Keratinocyte (primary cell): ENCODE measurements at places on chromosomes 7 and 10.

- no peak overlapping the region for H3K4me3 ChIP-seq
- H3K27me3 ChIP-seq: no peaks in the 10 kb centered on the region
- no peaks in the 10 kb centered on the region for H3K4me1 ChIP-seq
- peaks cover 4% of the 10 kb centered on the region for H3K36me3 ChIP-seq
Observed at GRCh38 chr7:96184783-96185182, 137.1 kb downstream of the SLC25A13 start.

- H3K27ac ChIP-seq: no peak overlapping the region
- peaks cover 32% of the 10 kb centered on the region for H3K4me1 ChIP-seq
- no peak for DNase-seq
- H3K36me3 ChIP-seq: no peaks in the 10 kb centered on the region
Observed at GRCh38 chr10:77413231-77413630, 224.4 kb downstream of the KCNMA1 start.

DNA sequence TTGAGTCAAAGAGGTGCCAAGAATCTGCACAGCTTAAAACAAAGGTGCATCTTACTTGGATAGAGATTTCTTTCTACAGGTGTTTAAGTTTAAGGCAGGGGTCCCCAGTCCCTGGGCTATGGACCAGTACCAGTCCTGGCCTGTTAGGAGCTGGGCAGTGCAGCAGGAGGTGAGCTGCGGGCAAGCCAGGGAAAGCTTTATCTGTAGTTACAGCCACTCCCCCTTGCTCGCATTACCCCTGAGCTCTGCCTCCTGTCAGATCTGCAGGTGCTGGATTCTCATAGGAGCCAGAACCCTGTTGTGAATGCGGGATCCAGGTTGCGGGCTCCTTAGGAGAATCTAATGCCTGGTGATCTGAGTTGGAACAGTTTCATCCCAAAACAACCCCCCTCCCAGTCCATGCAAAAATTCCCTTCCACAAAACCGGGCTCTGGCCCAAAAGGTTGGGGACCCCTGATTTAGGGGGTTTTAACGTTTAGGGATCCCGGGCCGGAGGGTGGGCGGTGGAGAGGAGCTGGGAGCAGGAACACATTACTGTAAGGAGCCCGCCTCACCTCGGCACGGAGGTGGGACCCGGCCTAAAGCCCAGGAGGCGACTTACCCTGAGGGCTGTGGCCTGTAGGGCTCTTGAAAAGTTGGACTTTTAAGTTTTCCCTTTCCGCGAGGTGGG, 60.2 kb downstream of the ZNF467 start:
- no peak overlapping the region for H3K4me3 ChIP-seq
- H3K27ac ChIP-seq: no peak overlapping the region
- no peaks in the 10 kb centered on the region for H3K36me3 ChIP-seq
- no peak for DNase-seq
- H3K27me3 ChIP-seq: no peaks in the 10 kb centered on the region

DNA sequence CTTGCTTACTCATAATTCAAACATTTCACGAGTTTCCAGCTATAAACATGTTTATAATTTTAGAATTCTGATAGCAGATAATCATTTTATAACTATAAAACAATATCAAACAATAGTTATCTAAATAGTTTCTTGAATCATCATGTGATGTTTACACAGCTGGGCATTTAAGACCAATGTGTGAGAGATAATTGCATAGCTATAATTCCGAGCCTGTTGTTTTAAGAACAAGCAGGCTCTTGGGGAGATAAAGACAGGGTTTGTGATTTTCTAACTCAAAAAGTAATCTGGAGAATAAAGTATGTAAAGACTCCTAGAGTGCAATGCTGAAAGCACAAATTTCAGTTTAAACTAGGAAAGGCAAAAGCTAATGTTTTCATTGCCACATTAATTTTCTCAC, 331.2 kb downstream of the LRRTM3 start:
- no peaks in the 10 kb centered on the region for H3K36me3 ChIP-seq
- no peaks in the 10 kb centered on the region for H3K4me1 ChIP-seq
- H3K4me3 ChIP-seq: no peak overlapping the region
- H3K27ac ChIP-seq: no peak overlapping the region
- H3K27me3 ChIP-seq: no peaks in the 10 kb centered on the region

GRCh38 chr7:46544396-46545008, 623.4 kb upstream of the IGFBP3 start:
- peaks cover 34% of the 10 kb centered on the region for H3K4me1 ChIP-seq
- no peak overlapping the region for H3K4me3 ChIP-seq
- no peaks in the 10 kb centered on the region for H3K27me3 ChIP-seq
- no peaks in the 10 kb centered on the region for H3K36me3 ChIP-seq

- no peak for DNase-seq
- no peak overlapping the region for H3K4me3 ChIP-seq
- H3K27me3 ChIP-seq: no peaks in the 10 kb centered on the region
- no peaks in the 10 kb centered on the region for H3K36me3 ChIP-seq
- H3K27ac ChIP-seq: no peak overlapping the region
- peaks cover 10% of the 10 kb centered on the region for H3K4me1 ChIP-seq
Observed at GRCh38 chr10:31522820-31523219, 203.8 kb downstream of the ZEB1 start.

DNA sequence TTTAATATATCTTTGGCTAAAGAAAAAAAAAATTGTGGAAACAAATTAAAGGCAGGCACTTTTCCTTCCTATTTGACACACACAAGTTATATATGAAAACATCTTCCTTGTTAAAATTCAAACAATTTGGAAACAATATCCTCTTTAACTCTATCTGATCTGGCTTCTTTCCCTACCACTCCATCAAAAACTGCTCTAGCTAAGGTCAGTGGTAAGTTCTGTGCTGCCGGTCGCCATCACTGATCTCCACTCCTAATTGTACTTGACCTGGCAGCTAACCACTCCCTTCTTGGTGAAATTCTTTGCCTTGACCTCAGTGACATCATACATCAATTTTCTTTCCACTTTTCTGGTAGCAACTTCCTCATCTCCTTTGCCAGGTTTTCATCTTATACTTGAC, 47.9 kb upstream of the MRLN start:
- H3K4me1 ChIP-seq: no peaks in the 10 kb centered on the region
- no peaks in the 10 kb centered on the region for H3K27me3 ChIP-seq
- DNase-seq: no peak
- peaks cover 15% of the 10 kb centered on the region for H3K36me3 ChIP-seq

GRCh38 chr10:122558452-122558851, 2.1 kb upstream of the DMBT1 start:
- H3K4me3 ChIP-seq: no peak overlapping the region
- no peak overlapping the region for H3K27ac ChIP-seq
- H3K36me3 ChIP-seq: no peaks in the 10 kb centered on the region
- peaks cover 3% of the 10 kb centered on the region for H3K27me3 ChIP-seq
- no peak for DNase-seq

GRCh38 chr7:157136372-157136771, 2.4 kb upstream of the UBE3C start:
- peak; percentile 53 for DNase-seq
- H3K27ac ChIP-seq: peak overlapping the region; percentile 10
- H3K27me3 ChIP-seq: no peaks in the 10 kb centered on the region
- H3K4me1 ChIP-seq: peaks cover 15% of the 10 kb centered on the region

GRCh38 chr10:21732067-21732772, 198.2 kb downstream of the MLLT10 start:
- H3K27me3 ChIP-seq: no peaks in the 10 kb centered on the region
- peaks cover 9% of the 10 kb centered on the region for H3K36me3 ChIP-seq
- peaks cover 22% of the 10 kb centered on the region for H3K4me1 ChIP-seq
- no peak for DNase-seq

- no peak overlapping the region for H3K27ac ChIP-seq
- peaks cover 44% of the 10 kb centered on the region for H3K4me1 ChIP-seq
- no peaks in the 10 kb centered on the region for H3K27me3 ChIP-seq
- H3K36me3 ChIP-seq: peaks cover 44% of the 10 kb centered on the region
- no peak overlapping the region for H3K4me3 ChIP-seq
Observed at GRCh38 chr10:75230600-75231038, 5.1 kb downstream of the COMTD1 start.

DNA sequence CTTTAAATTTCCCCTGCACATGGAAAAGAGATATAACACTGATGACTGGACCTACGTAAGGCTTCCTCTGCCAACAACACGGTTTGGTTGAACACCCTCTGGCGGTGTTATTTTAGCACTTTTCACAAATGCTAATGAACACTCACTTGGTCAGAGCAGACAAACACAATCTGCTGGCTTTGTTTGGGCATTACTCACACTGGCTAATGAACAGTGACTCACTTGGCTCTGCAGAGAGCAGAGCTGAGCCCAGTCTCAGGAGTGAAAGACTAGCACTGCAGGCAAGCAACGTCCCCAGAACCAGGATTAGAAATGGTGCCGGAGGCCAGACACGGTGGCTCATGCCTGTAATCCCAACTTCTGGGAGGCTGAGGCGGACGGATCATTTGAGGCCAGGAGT, 430.8 kb downstream of the PLXNA4 start:
- no peak overlapping the region for H3K27ac ChIP-seq
- H3K4me3 ChIP-seq: no peak overlapping the region
- H3K4me1 ChIP-seq: peaks cover 31% of the 10 kb centered on the region
- no peaks in the 10 kb centered on the region for H3K36me3 ChIP-seq
- DNase-seq: peak; percentile 98

DNA sequence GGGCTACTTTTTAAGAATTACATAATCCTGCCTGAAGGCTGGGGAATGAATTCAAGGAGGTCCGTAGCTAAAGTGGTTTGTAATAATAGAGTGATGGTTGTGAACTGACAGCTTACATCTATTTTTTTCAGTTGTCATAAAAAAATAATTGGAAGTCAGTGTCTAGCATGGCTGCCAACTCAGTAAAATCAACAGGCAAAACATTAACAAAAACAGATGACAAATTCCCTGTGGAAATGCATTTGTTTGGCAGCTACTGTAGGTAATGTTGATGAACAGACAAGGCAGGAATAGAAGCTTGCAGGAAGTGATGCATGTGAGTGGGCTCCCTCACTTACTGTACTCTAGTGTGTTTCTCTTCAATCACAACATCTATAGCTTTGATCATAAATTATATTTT, 766.0 kb upstream of the POT1 start:
- no peak for DNase-seq
- H3K27me3 ChIP-seq: no peaks in the 10 kb centered on the region
- no peaks in the 10 kb centered on the region for H3K4me1 ChIP-seq
- no peak overlapping the region for H3K27ac ChIP-seq
- no peak overlapping the region for H3K4me3 ChIP-seq

DNA sequence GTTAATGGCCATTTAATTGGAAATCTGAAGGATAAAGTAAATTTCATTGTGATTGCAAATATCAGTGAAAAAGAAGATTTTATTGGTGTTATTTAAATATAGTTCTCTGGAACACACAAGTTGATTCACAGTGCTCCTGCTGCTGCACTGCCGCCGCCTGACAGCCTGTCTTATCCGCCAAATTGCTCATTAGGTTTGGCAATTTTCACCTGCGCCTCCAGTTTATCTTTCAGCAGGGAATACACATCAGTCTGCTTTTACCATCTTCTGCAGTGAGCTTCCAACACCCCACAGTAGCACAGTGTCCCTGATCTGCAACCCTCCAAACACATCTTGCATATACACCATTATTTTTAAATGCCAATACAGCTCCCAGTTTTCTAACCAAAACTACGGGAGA, 308.3 kb downstream of the PARD3 start:
- no peak for DNase-seq
- H3K27ac ChIP-seq: no peak overlapping the region
- no peaks in the 10 kb centered on the region for H3K27me3 ChIP-seq
- peaks cover 14% of the 10 kb centered on the region for H3K4me1 ChIP-seq

- no peaks in the 10 kb centered on the region for H3K4me1 ChIP-seq
- H3K36me3 ChIP-seq: no peaks in the 10 kb centered on the region
Observed at GRCh38 chr7:54689394-54690049, 69.5 kb downstream of the SEC61G start.

GRCh38 chr10:113213035-113213434, 263.0 kb downstream of the TCF7L2 start:
- no peaks in the 10 kb centered on the region for H3K36me3 ChIP-seq
- no peak for DNase-seq
- H3K27me3 ChIP-seq: no peaks in the 10 kb centered on the region
- no peaks in the 10 kb centered on the region for H3K4me1 ChIP-seq
- H3K27ac ChIP-seq: no peak overlapping the region

GRCh38 chr7:41824284-41824683, 121.4 kb upstream of the INHBA start:
- H3K27me3 ChIP-seq: no peaks in the 10 kb centered on the region
- no peaks in the 10 kb centered on the region for H3K4me1 ChIP-seq
- no peak for DNase-seq
- no peaks in the 10 kb centered on the region for H3K36me3 ChIP-seq
- no peak overlapping the region for H3K27ac ChIP-seq

DNA sequence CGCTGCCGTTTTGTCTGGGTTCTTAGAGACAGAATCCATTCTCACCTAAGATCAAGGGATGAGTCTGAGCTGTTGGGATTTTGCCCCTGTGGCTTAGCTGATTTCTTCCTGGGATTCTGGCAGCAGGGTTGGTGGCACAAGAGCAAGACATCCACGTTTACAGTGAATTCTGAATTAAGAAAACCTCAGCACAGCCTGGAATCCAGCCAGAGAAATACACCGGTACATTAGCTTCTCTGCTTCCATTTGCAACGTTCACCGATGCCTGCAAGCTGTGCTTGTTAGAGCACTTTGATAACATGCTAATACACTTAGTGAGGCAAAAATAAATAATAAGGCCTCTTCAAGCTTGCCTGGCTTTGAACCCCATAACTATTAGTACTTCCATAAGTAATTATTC, 569.8 kb downstream of the CALN1 start:
- no peaks in the 10 kb centered on the region for H3K36me3 ChIP-seq
- DNase-seq: no peak
- H3K4me3 ChIP-seq: no peak overlapping the region
- H3K4me1 ChIP-seq: no peaks in the 10 kb centered on the region
- H3K27ac ChIP-seq: no peak overlapping the region
- no peaks in the 10 kb centered on the region for H3K27me3 ChIP-seq

DNA sequence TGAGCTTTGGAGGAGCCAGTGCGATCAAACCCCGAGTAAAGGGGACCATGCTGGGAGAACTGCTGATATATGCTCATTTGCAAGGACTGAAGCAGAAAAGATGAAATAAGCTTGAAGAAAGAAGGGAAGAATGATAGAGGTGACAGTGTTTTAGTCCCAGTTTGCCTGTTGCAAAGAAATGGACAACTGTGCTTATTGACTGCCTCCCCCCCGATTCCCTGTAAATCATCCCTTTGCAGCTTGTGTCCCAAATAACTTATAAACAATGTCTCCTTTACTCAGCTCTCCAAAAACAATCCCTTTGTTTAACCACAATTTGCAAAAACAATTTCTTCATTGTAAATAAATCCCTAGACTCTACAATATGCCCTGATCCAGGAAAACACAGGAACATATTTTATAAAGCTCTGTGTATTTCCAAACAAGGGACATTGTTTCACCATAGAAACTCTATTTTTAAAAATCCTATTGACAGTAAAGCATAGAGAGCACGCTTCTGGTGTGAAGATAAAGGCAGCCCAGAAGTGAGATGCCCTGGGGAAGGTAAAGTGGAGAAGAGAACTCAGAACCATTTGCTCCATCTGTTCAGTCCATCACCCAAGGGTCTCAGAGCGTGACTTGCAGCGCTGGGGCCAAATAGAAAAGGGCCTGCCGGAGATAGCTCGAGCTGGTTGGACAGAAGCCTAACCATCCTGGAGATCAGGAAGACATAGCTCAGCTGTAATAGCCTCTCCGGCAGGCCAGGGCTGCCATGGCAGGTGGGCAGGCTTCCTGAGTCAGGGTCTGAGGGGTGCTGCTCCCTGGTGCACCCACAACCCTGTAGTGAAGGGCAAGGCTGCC, 280.5 kb downstream of the WDR11 start:
- no peak overlapping the region for H3K4me3 ChIP-seq
- no peaks in the 10 kb centered on the region for H3K36me3 ChIP-seq
- H3K27ac ChIP-seq: no peak overlapping the region
- no peaks in the 10 kb centered on the region for H3K4me1 ChIP-seq

- H3K36me3 ChIP-seq: no peaks in the 10 kb centered on the region
- no peak for DNase-seq
- H3K27me3 ChIP-seq: no peaks in the 10 kb centered on the region
- H3K27ac ChIP-seq: no peak overlapping the region
Observed at GRCh38 chr7:150377635-150378034, 1.5 kb upstream of the ZNF775 start.

GRCh38 chr7:29610086-29610485, 46.5 kb downstream of the PRR15 start:
- no peaks in the 10 kb centered on the region for H3K36me3 ChIP-seq
- no peak overlapping the region for H3K27ac ChIP-seq
